ENCODE measurements at places on chromosomes 5 and 9.

- no peak for DNase-seq
These were observed 2.6 kb upstream of the MSX2 start for GRCh38 chr5:174721530-174722432.

- no peak for DNase-seq
These were observed 26.7 kb upstream of the NXNL2 start for GRCh38 chr9:88508326-88508725.

- DNase-seq, result no peak
These were observed 46.9 kb downstream of the AHRR start for GRCh38 chr5:368183-369084.

- no peak for DNase-seq
These were observed 5.9 kb upstream of the ACSL6 start for GRCh38 chr5:132017316-132017715.

DNA sequence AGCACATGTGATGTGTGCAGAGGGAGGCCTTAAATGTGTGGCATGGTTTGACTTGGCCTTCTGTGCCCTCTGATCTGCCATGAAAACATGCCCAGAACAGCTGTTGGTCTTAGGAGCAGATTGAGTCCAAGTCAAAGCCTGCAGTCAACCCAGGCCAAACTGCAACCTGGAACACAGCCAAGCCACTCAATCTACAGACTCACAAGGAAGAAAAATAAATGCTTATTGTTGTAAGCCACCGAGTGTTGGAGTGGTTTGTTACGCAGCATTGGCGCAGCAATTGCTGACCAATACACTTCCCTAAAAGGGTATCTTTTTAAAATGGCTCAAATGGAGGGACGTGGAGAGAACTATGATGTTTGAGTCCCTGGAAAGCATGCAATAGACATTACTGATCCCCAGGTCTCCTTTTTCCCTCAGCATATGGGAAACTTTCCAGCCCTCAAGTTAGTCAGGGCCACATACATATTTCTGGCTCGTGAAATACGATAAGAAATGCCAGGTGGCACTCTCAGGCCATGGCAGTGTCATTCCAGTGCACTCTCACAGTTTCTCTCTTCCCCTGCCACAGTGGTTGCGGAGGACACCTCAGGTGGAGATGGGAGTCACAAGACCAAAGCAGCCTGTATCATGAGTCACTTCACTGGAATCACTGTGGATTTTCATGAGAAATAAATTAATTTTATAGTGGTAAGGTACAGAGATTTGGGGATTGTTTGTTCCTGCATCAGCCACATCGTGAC is 168.0 kb upstream of the ZNF618 start:
- no peak for DNase-seq

- DNase-seq, result no peak
These were observed 69.7 kb downstream of the MACROH2A1 start for GRCh38 chr5:135329066-135329912.

- DNase-seq, result no peak
These were observed 241.8 kb upstream of the MSX2 start for GRCh38 chr5:174482607-174483024.

GRCh38 chr9:108674766-108675530 is 180.8 kb downstream of the ACTL7B start:
- no peak for DNase-seq

All from LoVo (cell line).